ENCODE measurements at places on chromosomes 7 and 10.

- no peak for DNase-seq
Observed at GRCh38 chr10:123150271-123150985, 2.5 kb downstream of the HMX2 start.

GRCh38 chr7:110827287-110827855, 263.6 kb upstream of the LRRN3 start:
- no peak for DNase-seq

- DNase-seq, result no peak
Observed at GRCh38 chr10:53123311-53123710, 350.7 kb upstream of the MBL2 start.

- no peak for DNase-seq
Observed at GRCh38 chr7:55387062-55387965, 22.2 kb downstream of the LANCL2 start.

GRCh38 chr7:82714883-82715282, 271.3 kb upstream of the CACNA2D1 start:
- no peak for DNase-seq

DNA sequence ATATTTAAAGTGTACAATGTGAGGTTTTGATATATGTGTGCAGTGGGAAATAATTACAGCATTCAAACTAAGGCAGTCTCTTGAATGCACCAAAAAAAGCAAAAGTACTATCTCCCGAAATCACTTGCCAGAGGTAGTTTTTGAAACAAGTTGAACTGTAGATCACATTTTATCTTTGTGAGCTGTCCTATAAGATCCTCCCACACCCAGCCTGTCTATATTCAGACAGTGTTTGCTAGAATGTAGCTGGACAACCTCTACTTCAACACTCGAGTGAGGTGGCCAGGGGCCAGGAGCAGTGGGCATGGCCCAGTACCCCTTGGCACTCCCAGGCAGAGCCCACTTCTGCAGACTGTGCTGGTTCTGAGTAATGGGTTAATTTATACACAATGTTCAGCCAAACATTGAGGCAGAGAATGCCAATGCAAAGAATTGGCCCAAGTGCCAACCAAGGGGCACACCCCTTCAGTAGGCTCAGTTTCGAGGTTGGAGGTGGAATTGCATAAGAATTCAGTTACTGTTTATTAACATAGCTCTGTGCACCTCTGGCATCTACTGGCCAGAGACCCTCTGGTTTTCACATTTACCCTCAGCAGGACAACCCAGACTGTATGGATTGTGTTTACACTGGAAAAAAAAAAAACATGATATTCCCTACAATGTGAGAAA, 70.5 kb downstream of the AHR start:
- no peak for DNase-seq

DNA sequence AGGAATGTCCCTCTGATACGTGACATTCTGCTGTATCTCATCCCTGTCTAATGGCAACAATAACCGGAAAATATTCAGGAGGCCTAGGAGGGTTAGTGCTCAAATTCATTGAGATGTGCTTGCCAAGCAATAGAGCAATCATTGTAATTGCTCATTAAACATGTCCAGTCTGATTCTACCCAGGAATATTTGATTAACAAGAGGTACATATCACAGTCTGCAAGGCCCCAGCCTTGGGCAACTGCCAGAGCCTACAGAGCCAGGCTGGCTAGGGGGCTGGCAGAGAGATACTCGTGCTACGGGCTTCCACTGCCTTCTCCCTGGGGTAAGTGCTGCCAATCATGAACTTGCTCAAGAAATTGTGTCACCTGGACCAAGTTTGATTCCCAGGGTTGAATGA, 99.1 kb downstream of the ALOX5 start:
- no peak for DNase-seq

- no peak for DNase-seq
Observed at GRCh38 chr7:106029941-106030340, 66.9 kb downstream of the CDHR3 start.

GRCh38 chr7:141785706-141786552, 4.1 kb upstream of the TAS2R5 start:
- peak; percentile 11 for DNase-seq

DNA sequence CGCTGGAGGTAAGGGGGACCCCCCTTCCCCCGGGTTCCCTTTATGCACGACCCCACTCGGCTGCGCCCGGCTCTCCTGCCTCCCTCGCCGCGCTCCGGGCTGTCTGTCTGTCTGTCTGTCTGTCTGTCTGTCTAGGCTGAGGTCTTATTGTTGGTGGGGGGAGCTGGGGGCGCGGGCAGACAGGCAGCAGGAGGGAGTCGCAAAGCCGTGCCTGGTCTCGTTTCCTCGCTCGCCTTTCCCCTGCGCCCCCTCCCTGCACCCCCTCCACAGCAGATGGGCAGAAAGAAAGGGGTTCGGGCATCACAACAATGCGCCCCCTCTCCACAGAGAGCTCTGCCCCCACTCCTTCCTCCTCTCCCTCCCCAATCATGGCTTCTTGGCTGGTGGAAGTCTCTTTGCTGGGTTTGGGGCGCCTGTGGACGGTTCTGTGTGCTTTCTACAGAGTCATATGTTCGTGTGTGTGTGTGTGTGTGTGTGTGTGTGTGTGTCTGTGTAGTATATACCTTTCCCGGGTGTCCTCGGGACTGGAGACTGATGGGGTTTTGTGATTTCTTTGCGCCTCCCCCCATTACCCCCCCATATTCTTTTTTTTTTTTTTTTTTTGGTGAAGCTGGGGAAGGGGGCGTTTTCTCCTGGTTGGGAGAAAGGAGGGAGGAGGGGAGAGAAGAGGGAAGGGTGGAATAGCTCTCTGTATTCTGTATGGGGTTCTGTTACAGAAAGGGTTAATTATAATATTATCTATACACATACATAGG, 1.9 kb downstream of the AUTS2 start:
- DNase-seq, result no peak
